ENCODE measurements at places on chromosomes 2 and 18.

DNA sequence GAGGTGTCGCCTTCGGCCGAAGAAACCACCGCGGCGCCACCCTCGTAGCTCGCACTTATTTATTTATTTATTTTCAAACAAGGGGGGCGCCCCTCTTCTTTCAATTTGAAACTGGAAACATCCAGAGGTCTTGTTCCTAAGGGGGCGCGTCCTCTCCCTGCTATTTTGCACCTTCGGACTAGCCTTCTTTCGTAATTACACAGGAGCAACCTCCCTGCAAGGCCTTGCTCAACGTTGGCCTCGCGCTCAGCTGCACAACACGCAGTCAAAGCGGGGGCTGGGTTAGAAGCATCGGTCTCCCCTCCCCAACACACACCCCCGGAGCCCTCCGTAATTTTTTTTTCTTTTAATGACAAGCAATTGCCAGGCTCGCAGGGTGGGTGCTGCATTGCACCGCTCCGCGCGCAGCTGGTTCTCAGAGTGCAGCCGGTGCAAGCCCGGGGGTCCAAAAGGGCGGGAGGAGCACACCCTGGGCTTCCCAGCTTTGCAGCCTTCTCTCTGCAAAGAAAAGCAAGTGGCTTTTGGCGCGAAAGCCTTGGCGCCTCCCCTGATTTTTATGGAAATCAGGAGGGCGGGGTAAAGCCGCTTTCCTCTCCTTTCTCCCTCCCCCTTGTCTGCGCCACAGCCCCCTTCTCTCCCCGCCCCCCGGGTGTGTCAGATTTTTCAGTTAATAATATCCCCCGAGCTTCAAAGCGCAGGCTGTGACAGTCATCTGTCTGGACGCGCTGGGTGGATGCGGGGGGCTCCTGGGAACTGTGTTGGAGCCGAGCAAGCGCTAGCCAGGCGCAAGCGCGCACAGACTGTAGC, at the start of gene MYCN:
Gene MYCN (plus strand): TSS at position 697 of the 807 bp plus-strand sequence. CDS start 1,515 bp downstream, outside the sequence.
- DNase-seq: no peak

GRCh38 chr18:3596637-3597384, 146.8 kb downstream of the TGIF1 start:
- DNase-seq: no peak

DNA sequence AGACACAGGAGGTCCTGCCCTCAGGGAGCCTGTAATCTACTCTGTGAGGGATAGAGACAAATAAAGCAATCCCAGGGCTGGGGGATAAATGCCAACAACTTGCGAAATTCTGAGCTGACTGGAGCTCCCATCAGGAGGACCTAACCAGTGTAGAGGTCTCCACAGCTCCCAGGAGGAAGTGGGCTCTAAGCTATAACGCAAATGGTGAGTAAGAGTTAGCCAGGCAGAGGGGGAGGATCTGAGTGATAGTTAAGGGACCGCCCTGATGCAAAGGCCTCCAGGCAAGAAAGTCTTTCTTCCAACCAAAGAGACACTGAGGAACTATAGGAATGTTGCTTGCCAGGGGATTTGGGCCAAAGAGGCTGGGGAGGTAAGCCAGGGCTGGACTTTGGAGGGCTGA, 16.0 kb upstream of the ZNF532 start:
- no peak for DNase-seq

DNA sequence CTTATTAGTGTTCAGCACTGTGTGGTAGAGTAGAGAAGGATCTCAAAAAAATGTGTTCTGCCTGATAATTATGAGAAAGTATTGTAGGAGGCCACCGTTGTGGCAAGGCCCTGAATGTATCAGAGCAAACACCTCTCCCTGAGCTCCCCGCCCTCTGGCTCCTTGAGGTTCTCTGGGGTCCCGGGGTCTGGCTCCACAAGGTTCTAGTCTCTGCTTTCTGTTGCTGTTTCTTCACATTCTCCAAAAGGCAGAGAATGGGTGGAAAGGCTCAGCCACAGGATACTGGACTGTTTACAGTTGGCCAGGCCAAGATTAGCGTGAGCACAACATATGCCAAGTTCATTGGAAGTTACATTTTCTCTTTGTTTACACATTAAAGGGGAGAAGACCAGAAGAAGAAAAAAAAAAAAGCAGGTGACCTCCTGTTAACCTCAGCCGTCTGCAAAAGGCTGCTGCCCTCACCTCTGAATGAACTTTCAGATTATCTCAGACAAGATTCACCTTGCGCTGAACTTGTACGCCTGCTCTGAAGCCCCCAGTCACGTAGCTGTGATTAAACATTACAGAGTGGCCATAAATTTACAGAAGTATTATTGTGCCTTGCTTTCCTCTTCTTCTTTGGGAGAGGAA, 56.6 kb upstream of the CYP26B1 start:
- DNase-seq: no peak

DNA sequence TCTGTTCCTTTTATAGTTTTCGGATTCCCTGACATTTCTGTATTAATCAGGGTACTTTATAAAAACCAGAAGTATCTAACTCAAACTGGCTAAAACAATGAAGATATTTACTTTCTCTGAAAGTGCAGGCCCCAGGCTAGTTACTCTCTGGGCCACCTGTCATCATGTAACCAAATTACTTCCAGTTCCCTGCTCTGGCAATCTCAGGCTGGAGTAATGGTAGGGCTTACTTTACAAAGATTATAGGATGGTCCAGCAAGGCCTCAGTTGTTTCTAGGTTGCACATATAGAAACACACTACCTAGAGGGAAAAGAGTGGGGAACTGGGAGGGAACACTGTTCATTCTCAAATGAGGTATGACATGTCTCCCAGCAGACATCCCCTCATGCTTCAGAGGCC, 74.8 kb downstream of the CHST9 start:
- no peak for DNase-seq

All from stimulated activated CD8-positive, alpha-beta memory T cell treated with anti-CD3 and anti-CD28 coated beads, Interleukin-2, amount 100 ng/mL, for 1 hour (primary cell).